ENCODE measurements at places on chromosomes 3 and 15.

DNA sequence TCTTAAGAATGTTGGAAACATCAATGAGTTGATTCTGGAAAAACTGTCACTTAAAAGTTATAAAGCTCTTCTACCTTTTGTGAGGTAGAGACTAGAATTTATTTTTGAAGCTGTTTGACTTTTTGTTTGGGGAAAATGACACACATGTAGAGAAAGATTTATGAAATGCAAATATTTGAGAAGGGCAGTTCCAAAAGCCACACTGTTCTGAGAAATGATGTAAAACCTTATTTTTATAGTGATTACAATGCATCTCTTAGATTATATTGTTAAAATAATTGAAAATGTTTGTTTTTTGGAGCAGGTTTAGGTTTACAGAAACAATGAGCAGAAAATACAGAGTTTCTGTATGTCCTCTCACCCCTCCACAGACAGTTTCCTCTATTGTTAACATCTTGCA is 116.1 kb upstream of the CMC1 start:
- H3K4me1 ChIP-seq: no peaks in the 10 kb centered on the region
- no peaks in the 10 kb centered on the region for H3K36me3 ChIP-seq
- no peak for DNase-seq
- no peak overlapping the region for H3K4me3 ChIP-seq
- H3K27me3 ChIP-seq: no peaks in the 10 kb centered on the region
- H3K27ac ChIP-seq: no peak overlapping the region

- H3K36me3 ChIP-seq: peaks cover 2% of the 10 kb centered on the region
- H3K27ac ChIP-seq: no peak overlapping the region
- DNase-seq: no peak
Measured at GRCh38 chr3:33430571-33430970, 9.6 kb downstream of the UBP1 start.

GRCh38 chr3:107848351-107848915 is 242.4 kb downstream of the CD47 start:
- peaks cover 19% of the 10 kb centered on the region for H3K4me1 ChIP-seq
- no peaks in the 10 kb centered on the region for H3K27me3 ChIP-seq
- H3K27ac ChIP-seq: no peak overlapping the region
- no peaks in the 10 kb centered on the region for H3K36me3 ChIP-seq
- DNase-seq: no peak
- H3K4me3 ChIP-seq: no peak overlapping the region

DNA sequence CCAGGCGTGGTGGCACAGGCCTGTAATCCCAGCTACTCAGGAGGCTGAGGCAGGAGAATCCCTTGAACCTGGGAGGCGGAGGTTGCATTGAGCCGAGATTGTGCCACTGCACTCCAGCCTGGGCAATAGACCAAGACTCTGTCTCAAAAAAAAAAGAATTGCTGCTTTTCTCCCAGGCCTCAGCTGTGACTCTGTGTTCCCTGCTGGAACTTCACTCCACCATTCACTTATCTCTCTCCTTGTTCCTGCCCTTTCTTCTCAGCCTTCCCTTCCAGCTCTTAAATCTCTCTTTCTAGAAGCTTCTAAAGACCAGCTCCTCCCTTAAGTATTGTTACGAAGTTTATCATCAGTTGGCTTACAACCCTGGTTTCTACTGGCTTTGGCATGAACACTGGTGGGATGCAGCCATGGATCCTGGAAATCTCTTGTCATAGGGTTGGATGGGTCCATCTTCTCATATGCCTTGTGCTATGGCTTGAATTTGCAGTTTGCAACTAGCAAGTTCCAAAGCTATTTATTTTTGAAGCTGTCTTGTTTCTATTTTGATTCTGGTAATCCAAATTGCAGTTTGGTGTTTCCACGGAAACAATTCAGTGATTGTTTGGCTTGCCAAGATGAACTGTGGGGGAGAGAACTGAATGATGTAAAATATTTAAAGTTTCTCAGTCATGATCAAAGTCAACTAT is 10.5 kb downstream of the C3orf62 start:
- no peaks in the 10 kb centered on the region for H3K27me3 ChIP-seq
- H3K36me3 ChIP-seq: peaks cover 3% of the 10 kb centered on the region
- H3K4me1 ChIP-seq: peaks cover 17% of the 10 kb centered on the region
- DNase-seq: no peak
- no peak overlapping the region for H3K4me3 ChIP-seq
- H3K27ac ChIP-seq: peak overlapping the region; percentile 58

GRCh38 chr15:90838544-90838943 is 29.8 kb upstream of the FURIN start:
- no peaks in the 10 kb centered on the region for H3K36me3 ChIP-seq
- H3K27me3 ChIP-seq: no peaks in the 10 kb centered on the region
- H3K4me1 ChIP-seq: peaks cover 23% of the 10 kb centered on the region
- H3K4me3 ChIP-seq: no peak overlapping the region

DNA sequence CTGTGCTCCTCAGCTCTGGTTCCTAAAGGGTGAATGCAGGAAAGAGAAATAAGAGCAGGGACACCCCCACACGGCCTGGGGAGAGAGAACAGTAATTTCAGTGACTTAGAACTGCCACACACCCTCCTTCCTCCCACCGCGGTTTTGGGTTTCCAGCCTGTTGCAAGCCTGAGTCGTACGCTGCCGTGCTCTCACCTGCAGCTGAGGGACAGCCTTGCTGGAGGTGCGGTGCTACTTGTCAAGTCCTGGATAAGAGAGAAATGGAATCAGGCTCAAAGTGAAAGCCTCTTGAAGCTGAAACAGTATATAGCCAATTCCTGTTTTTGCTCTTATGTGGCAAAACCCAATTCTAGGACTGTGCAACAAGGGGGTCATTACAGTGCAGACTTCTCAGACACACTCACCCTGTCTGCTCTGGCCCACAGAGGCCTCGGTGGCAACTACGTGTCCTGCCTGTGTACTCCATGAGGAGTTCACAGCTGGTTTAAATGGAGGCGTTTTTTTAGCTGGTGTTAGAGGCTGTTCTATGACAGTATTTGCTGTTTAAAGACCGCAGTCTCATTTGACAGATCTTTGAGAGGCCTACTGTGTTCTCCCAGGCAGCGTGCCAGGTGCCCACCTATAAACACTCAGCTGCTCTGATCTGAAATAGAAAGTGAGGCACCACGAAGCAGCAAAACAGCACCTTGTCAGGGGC is 42.9 kb downstream of the TBC1D2B start:
- no peak overlapping the region for H3K4me3 ChIP-seq
- H3K4me1 ChIP-seq: peaks cover 15% of the 10 kb centered on the region
- no peaks in the 10 kb centered on the region for H3K27me3 ChIP-seq

GRCh38 chr3:115281697-115282675 is 134.9 kb upstream of the ZBTB20 start:
- H3K27ac ChIP-seq: no peak overlapping the region
- H3K36me3 ChIP-seq: no peaks in the 10 kb centered on the region
- peaks cover 3% of the 10 kb centered on the region for H3K27me3 ChIP-seq
- peaks cover 2% of the 10 kb centered on the region for H3K4me1 ChIP-seq

DNA sequence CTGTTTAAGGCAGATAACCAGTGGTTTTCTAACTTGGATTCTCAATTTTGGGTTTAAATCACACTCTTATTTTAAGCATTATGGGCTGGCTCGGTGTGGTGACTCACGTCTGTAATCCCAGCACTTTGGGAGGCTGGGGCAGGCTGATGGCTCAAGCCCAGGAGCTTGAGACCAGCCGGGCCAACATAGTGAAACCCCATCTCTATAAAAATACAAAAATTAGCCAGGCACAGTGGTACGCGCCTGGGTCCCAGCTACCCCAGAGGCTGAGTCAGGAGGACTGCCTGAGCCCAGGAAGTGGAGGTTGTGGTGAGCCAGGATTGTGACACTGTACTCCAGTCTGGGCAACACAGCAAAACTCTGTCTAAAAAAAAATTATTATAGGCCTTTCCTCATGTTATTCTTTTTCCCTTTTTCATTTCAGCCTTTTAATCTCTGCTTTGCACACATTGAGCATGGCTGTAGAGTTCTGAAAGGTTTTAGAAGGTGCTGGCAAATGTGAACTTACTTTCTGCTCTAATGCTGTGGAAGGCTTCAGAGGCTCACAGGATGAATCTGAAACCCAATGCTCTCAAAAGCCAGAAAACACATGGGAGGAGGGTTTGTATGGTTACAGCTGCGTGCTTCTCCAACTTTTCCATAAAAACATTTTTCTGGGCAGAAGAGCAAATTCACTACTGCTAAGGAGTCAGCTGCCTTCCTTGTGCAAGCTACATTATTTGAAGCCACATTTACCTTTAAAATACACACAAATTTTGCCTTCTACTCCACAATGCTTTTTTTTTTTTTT is 32.5 kb downstream of the CHAC1 start:
- peaks cover 6% of the 10 kb centered on the region for H3K4me1 ChIP-seq
- no peak overlapping the region for H3K4me3 ChIP-seq
- H3K27me3 ChIP-seq: no peaks in the 10 kb centered on the region
- H3K36me3 ChIP-seq: peaks cover 52% of the 10 kb centered on the region
- DNase-seq: no peak
- no peak overlapping the region for H3K27ac ChIP-seq

DNA sequence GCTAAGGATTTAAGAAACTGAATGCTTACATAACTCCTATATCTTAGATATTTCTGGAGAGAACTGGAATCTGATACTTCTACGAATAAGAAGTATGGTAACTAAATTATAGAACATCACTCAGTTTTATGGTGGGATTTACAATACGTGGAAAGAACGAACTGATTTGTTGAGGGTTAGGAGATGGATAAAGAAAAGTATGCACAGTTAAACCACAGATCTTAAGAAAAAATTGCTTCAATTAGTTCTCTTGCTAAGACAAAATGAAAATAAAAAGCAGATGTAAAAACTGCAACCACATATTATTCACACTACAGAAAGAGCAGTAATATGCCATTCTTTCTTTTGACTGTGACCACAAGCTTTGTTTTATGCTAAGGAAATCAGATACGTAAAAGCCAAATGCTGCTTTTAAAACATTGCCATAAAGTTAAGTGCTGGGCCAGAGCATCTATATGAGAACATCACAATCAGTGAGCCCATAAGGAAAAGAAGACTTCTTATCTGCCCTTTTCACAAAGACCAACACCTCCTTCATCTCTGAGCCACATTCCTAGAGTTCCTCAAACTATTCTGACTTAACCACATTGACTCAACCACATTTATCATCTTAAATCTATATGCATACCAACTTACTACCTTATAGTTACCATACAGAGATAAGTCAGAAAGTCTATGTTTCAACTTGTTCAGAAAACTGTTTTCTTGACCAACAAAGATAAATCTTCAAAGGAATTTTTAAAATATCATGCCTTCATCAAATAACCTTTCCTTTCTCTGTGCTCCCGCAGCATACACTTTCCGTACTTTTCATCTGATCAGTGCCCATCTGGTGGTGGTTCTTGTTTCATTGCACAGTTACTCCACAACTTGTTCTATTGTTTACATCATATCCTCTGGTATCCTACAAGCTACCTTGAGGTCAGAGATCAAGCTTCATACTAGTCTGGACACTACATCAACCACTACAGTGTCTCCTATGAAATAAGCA is 61.7 kb downstream of the FSIP1 start:
- peaks cover 42% of the 10 kb centered on the region for H3K4me1 ChIP-seq
- peak overlapping the region; percentile 61 for H3K27ac ChIP-seq
- DNase-seq: no peak
- no peaks in the 10 kb centered on the region for H3K27me3 ChIP-seq

GRCh38 chr3:71978150-71978721 is 193.3 kb upstream of the PROK2 start:
- H3K27me3 ChIP-seq: no peaks in the 10 kb centered on the region
- H3K4me1 ChIP-seq: peaks cover 12% of the 10 kb centered on the region
- H3K36me3 ChIP-seq: no peaks in the 10 kb centered on the region
- H3K27ac ChIP-seq: no peak overlapping the region

GRCh38 chr15:61653110-61653509 is 407.1 kb downstream of the VPS13C start:
- H3K36me3 ChIP-seq: no peaks in the 10 kb centered on the region
- peaks cover 21% of the 10 kb centered on the region for H3K27me3 ChIP-seq
- no peaks in the 10 kb centered on the region for H3K4me1 ChIP-seq
- DNase-seq: no peak
- H3K4me3 ChIP-seq: no peak overlapping the region
- H3K27ac ChIP-seq: no peak overlapping the region

DNA sequence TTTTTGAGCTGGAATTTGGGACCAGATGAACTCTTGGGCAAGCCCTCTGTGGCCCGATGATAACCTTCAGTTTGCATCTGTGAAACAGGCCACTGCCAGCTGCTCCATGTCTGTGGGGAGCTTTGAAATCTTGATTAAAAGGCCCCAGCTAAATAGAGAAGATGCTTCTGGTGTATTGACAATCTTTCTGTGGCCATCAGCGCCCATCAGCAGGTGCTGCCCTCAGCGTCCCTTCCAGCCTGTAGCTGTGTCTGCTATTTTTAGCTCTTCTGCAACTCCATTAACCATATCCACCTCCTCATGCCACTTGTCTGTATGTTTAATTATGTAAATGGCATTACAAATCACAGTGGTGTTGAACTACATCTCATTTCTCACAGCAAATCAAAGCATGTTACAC is 54.0 kb downstream of the CHCHD6 start:
- no peak overlapping the region for H3K27ac ChIP-seq
- H3K4me3 ChIP-seq: no peak overlapping the region
- H3K36me3 ChIP-seq: peaks cover 13% of the 10 kb centered on the region
- DNase-seq: no peak
- H3K27me3 ChIP-seq: no peaks in the 10 kb centered on the region
- H3K4me1 ChIP-seq: peaks cover 12% of the 10 kb centered on the region

- H3K27me3 ChIP-seq: peaks cover 33% of the 10 kb centered on the region
- H3K27ac ChIP-seq: no peak overlapping the region
- peaks cover 19% of the 10 kb centered on the region for H3K4me1 ChIP-seq
- no peak for DNase-seq
- H3K36me3 ChIP-seq: no peaks in the 10 kb centered on the region
- no peak overlapping the region for H3K4me3 ChIP-seq
Measured at GRCh38 chr3:44105571-44105970, 136.1 kb upstream of the TOPAZ1 start.

DNA sequence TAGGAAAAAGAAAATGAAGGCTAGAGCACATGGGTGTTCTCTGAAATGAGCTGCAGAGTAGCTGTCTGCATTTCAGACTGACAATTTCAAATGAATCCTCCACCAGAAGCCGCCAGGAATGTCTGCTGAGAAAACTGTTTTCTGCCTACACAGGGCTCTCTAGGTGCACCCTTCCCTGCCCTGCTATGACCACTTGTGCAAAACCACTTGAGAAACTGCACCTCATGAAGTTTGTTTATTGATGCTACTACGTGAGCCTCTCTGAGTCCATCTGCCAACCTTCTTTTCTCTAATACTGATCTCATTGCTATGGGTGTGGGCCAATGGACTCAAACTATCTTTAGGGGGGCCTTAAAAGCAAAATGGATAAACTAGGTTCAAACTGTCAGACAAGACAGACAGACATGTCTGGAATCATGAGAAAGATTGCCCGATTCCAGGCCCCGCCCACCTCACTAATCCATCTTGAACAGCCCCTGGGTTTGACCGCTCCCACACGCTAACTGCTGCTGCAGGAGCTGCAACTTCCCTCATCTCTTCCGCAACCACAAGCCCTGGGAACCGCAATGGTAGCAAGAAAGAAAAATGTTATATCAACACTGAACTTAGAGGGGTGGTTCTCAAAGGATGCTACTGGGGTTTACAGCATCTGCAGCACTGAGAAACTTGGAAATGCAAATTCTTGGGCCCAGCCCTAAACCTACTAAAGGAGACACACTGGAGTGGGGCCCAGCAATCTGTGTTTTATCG is 9.0 kb upstream of the CD47 start:
- H3K4me3 ChIP-seq: no peak overlapping the region
- H3K4me1 ChIP-seq: peaks cover 40% of the 10 kb centered on the region
- no peak for DNase-seq

Data from mesothelial cell of epicardium (in vitro differentiated cells).